ENCODE measurements at places on chromosomes 7 and 10. TPM values are rescaled to one million over a fixed set of nuclear protein-coding genes. Genes with fewer than 3 reads are reported as not detected.

DNA sequence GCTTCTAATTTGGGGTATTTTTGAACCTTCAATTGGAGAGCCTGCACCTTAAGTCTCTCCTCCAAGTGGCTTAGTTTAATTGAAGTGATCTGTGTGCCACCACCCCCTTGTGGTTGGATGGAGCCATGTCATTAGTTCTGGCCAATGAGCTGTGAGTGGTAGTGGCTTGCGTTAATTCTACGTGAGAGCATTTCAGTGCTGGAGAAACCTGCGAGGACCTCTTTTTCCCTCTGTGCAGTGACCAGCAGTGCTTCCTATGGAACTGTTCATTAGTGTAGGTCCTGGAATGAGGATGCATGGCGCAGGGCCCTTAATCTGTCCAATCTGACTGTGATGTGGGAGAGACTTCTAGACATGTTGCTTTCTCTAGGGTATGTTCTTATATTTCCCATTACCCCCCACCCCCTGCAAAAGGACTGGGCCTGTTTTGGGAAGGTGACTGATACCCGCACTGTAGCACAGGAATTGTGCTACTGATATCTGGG, 3.8 kb downstream of the HILPDA start:
- DNase-seq, result peak; percentile 56

Gene CTNNA3
- polyA plus RNA-seq, result 1.9 TPM

DNA sequence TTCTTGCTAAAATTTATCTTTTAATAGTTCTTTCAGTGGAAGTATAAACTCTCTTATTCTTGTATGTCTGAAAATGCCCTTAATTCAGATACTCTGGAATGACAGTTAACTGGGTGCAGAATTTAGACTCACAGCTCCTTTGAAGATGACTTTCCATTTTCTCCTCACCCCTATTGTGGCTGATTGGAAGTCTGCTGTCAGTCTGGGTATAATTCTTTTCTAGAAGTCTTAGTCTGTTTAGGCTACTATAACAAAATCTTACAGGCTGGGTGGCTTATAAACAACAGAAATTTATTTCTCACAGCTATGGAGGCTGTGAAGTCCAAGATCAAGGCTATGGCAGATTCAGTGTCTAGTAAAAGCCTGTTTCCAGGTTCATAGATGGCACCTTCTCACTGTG, 145.2 kb upstream of the GDF10 start:
- DNase-seq, result no peak

- DNase-seq, result no peak
Observed at GRCh38 chr7:69615685-69616084, 17.4 kb downstream of the AUTS2 start.

Gene PTF1A
- not detected for polyA plus RNA-seq

GRCh38 chr7:151852486-151853396, 24.2 kb downstream of the PRKAG2 start:
- no peak for DNase-seq

Gene OR6B1
- polyA plus RNA-seq, result not detected

Gene MBL2
- polyA plus RNA-seq, result not detected

Gene ANXA8L1
- polyA plus RNA-seq, result not detected

GRCh38 chr7:40134428-40135316, at the start of the genes MPLKIP and SUGCT:
Gene MPLKIP (minus strand): TSS chr7:40134622. CDS start chr7:40134567, 55 bp downstream.
Gene SUGCT (plus strand): TSS chr7:40135005.
- DNase-seq, result peak; percentile 82

DNA sequence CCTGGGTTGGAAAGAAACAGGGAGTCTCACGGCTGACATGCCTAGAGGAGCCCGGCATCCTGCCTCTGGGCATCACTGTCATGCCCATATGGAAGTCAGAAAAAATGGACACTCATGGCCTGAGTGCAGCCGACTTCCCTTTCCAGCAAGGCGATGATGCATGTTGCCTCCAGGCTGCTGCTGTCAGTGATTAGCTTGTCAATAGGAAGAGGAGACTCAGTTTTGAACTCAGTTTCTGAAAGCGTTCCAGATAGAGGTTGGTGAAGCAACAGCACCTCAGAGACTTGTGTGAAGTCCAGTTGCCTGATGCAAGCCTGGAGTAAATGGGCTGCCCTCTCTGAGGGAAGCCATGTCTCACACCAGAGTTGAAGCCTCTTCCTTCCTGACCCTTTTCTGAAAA, 148.4 kb downstream of the TPST1 start:
- no peak for DNase-seq

GRCh38 chr7:12929476-12930140, 242.2 kb downstream of the ARL4A start:
- no peak for DNase-seq

GRCh38 chr10:42864575-42864974, 82.0 kb downstream of the BMS1 start:
- no peak for DNase-seq

Gene ARMC3
- not detected for polyA plus RNA-seq

DNA sequence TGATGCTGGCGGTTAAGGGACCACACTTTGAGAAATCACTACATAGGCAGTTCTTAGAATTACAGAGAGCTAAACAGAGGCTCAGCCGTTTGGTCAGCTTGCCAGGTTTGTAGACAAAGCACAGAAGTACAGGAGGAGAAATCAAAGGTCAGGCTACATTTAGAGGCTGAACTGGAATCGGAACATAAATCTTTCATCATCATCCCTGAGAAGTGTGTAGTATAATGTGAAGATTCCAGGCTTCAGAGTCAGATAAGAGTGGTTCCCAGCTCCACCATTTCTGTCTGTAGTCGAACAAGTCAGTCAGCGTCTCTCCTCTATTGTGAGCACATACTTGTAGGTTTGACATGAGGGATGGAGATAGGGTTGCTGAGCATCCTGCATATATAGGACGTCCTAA, 18.9 kb downstream of the CDK1 start:
- DNase-seq, result no peak

DNA sequence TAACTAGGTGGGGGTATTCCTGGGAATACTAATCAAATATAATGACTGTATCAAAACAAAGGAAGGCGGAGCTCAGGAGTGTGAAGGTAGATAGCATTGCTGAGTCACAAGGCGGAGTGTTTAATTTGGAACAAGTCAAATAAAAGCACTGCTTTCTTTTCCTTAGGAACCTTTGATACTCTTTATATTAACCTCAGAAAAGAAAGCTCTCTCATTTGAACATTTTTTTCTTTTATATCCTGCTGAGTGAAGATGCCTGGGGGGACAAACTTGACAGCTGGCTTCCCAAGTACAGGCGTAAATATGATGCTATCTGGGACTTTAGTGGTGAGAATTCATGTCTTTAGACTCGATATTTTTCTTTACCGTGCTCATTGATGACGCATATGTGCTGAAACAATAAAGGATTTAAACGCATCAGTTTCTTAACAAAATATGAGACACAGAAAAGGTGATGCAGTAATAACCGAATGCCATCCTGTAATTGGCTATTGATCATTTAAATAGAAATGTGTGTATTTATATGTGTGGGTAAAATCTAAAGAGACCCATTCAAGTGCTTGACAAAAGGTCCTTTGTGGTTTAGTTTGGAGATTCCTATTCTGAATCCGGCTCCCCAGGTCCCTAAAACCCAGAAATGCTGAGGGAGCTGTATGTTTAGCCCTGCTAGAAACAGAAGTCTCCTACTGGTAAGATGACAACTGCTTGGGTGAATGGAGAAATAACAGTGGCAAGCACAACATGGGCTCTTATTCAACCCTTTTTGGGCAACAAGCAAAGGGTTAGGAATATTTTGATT, 102.7 kb downstream of the PRTFDC1 start:
- DNase-seq, result no peak

Gene ANK3
- 51.6 TPM for polyA plus RNA-seq

DNA sequence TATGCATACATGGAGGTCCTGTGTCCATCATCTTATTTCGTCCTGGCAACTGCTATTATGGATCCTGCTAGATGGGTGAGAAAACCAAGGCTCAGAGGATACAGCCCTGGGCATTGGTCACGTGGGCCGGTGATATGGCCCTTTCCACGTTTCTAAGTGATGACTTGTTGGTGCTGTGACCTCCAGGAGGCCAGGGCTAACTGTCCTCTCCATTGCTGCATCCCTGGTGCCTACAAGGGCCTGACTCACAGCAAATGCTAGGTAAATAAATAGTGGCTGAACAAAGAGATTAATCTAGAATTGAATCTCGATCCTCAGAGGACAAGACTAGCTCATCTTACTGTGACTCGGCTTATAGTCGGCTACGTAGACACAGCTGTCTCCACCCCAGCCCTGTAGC, 78.6 kb downstream of the FAM53B start:
- no peak for DNase-seq

DNA sequence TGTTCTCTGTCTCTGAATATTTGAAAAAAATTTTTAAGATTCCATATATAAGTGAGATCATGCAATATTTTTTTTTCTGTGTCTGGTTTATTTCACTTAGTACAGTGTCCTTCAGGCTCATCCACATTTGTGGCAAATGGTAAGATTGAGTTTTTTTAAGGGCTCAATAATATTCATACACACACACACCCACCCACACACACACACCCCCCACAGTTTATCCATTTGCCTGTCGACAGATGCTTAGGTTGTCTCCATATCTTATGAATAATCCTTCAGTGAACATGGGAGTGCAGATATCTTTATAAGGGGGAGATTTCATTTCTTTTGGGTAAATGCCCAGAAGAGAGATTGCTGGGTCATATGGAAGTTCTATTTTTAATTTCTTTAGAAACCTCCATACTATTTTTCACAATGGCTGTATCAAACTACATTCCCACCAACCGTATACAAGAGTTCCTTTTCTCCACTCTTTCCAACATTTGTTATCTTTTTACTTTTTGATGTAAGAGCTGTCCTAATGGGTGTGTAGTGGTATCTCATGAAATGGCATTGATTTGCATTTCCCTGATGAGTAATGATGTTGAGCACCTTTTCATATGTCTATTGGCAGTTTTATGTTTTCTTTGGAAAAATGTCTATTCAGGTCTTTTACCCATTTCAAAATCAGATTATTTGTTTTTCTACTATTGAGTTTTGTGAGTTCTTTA, 35.0 kb downstream of the AUTS2 start:
- DNase-seq, result no peak

- no peak for DNase-seq
Observed at GRCh38 chr7:121186746-121187145, 142.1 kb upstream of the WNT16 start.

- no peak for DNase-seq
Observed at GRCh38 chr10:3946234-3947229, 161.5 kb upstream of the KLF6 start.

GRCh38 chr10:21030091-21030490, 133.0 kb upstream of the NEBL start:
- DNase-seq, result no peak

GRCh38 chr7:138036135-138036534, 34.2 kb upstream of the CREB3L2 start:
- DNase-seq, result no peak

Gene PHF14
- polyA plus RNA-seq, result 10.8 TPM

- no peak for DNase-seq
Observed at GRCh38 chr7:6294839-6295238, 22.4 kb upstream of the CYTH3 start.

Gene BICC1
- polyA plus RNA-seq, result 7.6 TPM

- DNase-seq, result no peak
Observed at GRCh38 chr10:100654782-100655325, 90.5 kb upstream of the PAX2 start.

- no peak for DNase-seq
Observed at GRCh38 chr10:58352956-58353610, 18.3 kb downstream of the UBE2D1 start.
